ENCODE measurements at places on chromosomes 3 and 15.
A peak's percentile ranks its signal among the peaks of the same experiment; 100 is the strongest.

- no peak for DNase-seq
These were observed 17.6 kb downstream of the TKT start for GRCh38 chr3:53238051-53238850.

DNA sequence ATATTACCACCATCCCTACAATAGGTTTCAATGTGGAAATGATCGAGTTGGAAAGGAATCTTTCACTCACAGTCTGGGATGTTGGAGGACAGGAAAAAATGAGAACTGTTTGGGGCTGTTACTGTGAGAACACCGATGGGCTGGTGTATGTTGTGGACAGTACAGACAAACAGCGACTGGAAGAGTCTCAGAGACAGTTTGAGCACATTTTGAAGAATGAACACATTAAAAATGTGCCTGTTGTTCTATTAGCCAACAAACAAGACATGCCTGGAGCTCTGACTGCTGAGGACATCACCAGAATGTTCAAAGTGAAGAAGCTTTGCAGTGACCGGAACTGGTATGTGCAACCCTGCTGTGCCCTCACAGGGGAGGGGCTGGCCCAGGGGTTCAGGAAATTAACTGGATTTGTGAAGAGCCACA, 510 bp downstream of the ARL14 start:
- DNase-seq = no peak

GRCh38 chr3:143536817-143537535, 311.3 kb downstream of the SLC9A9 start:
- no peak for DNase-seq

GRCh38 chr15:78565097-78565950, at the start of gene CHRNA5:
CHRNA5 (plus strand) TSS chr15:78565520; CDS start chr15:78565720, 200 bp downstream.
- DNase-seq = peak; percentile 87

DNA sequence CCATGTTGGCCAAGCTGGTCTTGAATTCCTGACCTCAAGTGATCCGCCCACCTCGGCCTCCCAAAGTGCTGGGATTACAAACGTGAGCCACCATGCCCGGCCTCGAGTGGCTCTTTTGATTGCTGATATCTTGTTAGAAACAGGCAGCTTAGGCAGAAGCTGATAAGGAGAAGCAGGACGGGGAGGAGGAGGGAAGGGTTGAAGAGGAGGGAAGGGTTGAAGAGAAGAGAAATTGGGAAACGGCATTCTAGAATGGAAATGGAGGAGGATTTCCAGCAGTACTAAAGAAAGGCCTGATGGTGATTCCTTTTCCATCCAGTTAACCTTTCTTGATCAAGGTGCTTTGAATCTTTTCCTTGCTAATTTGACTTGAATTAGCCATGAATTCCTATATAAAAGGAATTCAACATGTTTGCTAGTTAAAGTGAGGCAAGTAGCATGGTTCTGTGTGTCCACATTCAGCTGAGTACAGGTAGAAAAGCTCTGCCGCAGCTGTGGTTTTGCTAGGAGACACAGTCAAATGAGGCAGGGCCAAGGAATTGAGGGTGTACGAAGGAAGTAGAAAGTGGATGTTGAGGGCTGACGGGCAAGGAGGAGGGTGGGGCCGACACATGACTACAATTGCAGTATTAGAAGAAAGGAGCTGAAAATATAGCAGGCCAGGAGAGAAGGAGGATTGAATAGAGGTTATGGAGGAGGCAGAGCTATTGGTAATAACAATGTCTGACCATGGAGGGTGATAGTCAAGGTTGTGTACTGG, 27.2 kb upstream of the ATP1B3 start:
- DNase-seq = no peak

- DNase-seq = no peak
These were observed 782 bp upstream of the BCL6 start for GRCh38 chr3:187746059-187746441.

Data from left forelimb (tissue), 1 donor.